ENCODE measurements at places on chromosomes 7 and 10.

GRCh38 chr7:49631960-49632359, 141.5 kb upstream of the VWC2 start:
- no peak for DNase-seq

DNA sequence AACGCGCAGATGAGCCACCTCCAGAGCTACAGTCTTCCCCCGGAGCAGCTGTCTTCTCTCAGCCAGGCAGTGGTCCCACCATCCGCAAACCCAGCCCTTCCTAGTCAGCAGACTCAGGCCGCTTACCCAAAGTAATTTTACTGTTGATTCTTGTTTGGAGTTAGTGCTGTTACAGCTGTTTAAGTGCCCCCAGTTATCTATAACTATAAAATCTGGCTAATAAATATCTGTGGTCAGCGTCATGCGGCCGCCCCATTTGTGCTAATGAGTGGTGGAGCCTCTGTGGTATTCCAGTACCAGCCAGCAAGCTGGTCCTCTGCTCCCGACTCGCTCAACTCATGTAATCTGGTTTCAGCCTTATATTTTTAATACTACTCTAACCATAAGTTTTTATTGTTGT, 43.2 kb upstream of the TMEM236 start:
- no peak for DNase-seq

DNA sequence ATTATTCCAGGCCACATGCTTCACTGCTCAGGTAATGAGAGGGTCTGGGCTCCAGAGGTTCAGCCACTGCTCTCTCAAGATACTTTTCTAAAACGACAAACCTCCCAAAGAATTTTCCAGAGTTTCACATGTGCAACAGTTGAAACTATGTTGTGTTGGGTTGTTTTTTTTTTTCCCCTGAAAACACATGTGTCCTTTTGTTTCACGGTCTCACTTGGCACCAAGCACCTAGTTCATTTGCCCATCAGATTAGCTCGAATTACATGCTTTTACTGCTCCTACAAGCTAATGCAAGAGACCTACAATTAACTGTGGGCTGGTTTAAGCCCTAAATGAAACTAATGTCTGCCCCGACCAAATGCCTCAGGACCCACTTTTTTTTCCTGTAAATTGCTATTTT, 313.3 kb downstream of the FGFR2 start:
- no peak for DNase-seq

DNA sequence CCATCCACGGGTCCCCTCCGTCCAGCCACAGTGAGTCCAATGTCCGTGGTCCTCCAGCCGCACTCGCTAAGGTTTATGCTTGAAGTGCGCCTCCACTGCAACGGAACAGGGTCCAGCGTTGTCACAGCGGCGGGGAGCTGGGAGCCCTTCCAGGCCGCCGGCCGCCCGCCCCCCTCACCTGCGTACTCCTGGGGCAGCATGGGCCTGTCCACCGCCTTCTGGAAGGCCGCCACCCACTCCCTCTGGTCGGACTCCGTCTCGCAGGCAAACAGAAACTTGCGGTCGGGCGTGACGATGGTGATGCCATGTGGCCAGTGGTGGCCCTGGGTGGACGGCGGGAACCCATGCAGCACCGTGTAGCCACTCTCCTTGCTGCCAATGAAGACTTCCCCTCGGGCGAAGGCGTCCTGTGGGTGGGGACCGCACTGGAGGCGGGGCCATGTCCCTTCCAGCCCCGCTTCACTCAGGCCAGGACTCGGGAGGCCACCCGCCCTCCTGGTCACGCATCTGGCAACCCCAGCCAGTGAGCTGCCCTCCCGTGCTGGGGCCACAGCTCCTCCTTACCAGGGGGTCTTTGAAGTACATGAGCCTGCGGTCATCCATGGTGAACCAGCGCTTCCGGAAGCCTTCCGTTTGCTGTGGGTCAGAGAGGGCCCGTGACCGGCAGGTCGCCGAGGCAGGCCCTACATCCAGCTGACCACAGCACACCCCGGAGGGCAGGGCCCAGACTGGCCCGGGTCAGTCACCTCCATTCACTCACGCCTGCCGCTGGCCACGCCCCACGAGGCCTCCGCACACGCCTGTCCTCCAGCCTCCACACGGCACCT, 22.7 kb downstream of the GET4 start:
- no peak for DNase-seq

- DNase-seq: no peak
Measured at GRCh38 chr10:35448687-35449662, 112.7 kb downstream of the CCNY start.

- DNase-seq: no peak
Measured at GRCh38 chr7:69738396-69738951, 140.2 kb downstream of the AUTS2 start.
